Psoas muscle (tissue), 8 donors: ENCODE measurements at places on chromosomes 3 and 15.

DNA sequence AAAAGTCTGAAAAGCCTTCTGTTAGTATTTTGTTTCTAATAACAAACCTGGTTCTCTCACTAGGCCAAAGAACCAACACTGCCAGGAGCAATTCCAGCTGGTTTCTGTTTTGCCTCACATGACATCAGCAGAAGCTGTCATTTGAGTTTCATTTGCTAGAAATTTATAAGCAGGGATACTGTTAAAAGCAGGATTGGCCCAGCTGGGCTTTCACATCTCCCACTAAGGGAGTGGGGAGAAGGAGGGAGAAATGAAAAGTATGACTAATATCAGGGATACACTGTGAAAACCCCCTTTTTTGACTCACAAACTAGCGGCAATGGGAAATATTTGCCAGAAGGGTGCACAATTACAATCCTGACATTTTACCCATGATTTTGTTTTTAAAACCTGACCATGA, 5.3 kb downstream of the CCDC80 start:
- DNase-seq, result no peak

GRCh38 chr15:47742742-47743141, 25.4 kb downstream of the SEMA6D start:
- no peak for DNase-seq

DNA sequence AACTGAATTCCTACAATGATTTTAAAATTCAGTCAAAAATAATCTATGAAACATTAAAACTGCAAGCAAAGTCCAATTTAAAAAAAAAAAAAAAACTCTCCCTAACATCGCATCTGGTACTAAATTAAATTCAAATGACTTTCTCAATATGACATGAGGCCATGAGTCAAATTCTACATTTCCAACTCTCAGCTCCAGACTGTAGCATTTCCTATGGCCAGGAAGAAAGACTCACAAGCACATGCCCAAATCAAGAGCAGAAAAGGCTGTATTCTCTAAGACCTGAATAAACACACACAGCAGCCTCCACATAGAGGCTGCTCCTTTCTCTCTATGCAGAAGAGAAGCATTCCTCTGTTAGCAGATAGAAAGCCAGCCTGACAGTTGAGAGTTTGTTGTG, 729.2 kb downstream of the ROBO1 start:
- DNase-seq, result no peak

- no peak for DNase-seq
These were observed 364.9 kb upstream of the DPPA4 start for GRCh38 chr3:109702252-109702651.

DNA sequence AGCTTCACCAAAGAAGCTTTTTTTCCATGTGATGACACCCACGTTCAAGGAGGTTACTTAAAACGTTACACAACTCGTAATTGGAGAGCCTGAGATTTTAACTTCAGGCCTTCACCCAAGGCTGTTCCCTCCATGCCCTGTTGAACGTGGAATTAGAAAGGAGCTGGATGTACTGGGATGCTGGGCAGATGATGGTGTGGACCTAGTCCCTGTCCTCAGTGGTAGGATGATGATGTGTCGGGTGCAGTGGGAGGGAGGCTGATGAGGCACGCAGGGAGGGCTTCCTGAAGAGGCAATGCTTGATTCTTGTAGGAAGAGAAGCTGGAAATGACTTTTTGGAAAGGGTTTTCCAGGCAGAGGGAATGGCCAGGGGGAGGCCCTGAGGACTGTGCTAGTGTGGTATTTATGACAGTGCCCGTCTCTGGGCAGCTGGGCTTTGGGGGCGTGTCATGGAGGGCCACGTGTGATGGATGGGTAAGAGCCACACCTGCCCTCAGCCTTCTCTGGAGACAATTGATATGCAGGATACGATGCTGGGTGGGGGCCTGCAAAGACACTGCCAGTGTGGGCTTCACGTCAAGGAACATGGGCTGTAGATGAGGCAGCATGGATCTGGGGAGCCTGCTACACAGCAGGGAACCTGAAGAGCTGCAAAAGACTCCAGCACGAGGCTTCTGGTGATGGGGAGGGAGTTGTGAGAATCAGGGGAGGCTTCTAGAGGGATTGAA, 15.3 kb downstream of the SYNM start:
- no peak for DNase-seq

- DNase-seq, result no peak
These were observed 33.1 kb upstream of the TOPAZ1 start for GRCh38 chr3:44208568-44208967.
